Left ventricle myocardium superior (tissue), 1 donor: ENCODE measurements at places on chromosomes 12 and 14. TPM values are rescaled to one million over a fixed set of nuclear protein-coding genes. Genes with fewer than 3 reads are reported as not detected.

Gene ATP2B1
- total RNA-seq: 11.9 TPM

Gene DAO
- not detected for total RNA-seq

Gene ATG101
- total RNA-seq: 26.5 TPM

Gene SERPINA9
- not detected for total RNA-seq

Gene NAV3
- total RNA-seq: 3.3 TPM

Gene PRR4
- total RNA-seq: 0.94 TPM

Gene DCN
- 741 TPM for total RNA-seq

- no peak for DNase-seq
These were observed 32.8 kb upstream of the PTGR2 start for GRCh38 chr14:73818821-73819220.

- DNase-seq: no peak
These were observed at the start of gene SCNN1A for GRCh38 chr12:6375269-6376078. SCNN1A (minus strand) TSS chr12:6375563; CDS start chr12:6374783, 780 bp downstream.

DNA sequence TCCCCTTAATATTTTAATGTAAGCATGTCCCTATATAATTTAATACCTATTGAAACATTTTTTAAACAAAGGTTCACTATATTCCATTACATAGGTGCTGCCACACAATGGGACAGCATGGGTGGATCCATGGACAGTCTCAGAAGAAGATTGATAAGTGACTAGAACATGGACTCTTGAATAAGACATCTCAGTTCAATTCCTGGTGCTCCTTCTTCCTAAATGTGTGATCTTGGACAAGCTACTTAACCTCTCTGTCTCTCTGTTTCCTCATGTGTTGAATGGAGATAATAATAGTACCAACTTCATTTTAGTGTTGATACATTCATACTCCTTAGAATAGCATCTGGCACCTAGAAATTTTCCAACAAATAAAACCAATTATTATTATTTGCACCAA lies 1.1 kb upstream of the ART4 start:
- DNase-seq: no peak

DNA sequence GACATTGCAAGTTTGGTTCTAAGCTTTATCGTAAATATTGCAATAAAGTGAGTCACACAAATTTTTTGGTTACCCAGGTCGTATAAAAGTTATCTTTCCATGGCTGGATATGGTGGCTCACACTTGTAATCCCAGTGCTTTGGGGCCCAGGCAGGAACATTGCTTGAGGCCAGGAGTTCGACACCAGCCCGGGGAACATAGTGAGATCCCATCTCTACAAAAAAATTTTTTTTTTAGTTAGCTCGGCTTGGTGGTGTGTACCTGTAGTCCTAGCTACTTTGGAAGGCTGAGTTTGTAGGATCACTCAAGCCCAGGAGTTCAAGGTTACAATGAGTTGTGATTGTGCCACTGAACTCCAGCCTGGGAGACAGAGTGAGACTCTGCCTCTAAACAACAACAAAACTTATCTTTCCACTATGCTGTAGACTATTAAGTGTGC lies 24.4 kb downstream of the PRORP start:
- no peak for DNase-seq

DNA sequence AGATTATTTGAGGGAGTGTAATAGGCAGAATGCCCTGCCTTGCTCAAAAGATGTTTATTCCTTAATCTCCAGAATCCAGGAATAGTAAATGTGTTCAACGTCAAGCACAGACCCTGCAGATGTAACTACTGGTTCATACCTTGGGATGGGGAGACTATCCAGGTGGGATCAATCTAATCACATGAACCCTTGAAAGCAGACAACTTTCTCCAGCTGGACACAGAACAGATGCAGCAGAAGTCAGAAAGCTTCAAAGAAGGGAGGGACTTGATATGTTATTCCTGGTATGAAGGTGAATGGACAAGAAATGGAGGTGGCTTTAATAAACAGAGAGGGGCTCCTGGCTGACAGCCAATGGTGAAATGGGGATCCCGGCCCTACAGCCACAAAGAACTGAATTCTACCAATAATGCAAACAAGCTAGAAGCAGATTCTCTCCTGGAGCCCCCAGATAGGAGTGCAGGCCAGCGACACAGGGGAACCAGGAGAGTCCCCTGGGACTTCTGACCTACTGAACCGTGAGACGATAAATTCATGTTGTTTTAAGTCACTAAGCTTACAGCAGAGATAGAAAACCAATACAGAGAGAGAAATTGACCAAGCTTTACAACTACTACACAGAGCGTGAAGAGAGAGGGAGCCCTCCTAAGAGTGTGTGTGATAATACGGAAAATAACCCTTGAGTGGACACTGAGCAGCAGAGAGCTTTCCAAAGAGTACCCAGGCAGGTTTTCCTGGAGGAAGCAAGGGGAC lies 133.5 kb upstream of the TMEM132C start:
- DNase-seq: no peak

GRCh38 chr12:26539131-26539530 lies 293.9 kb downstream of the ITPR2 start:
- DNase-seq: no peak

DNA sequence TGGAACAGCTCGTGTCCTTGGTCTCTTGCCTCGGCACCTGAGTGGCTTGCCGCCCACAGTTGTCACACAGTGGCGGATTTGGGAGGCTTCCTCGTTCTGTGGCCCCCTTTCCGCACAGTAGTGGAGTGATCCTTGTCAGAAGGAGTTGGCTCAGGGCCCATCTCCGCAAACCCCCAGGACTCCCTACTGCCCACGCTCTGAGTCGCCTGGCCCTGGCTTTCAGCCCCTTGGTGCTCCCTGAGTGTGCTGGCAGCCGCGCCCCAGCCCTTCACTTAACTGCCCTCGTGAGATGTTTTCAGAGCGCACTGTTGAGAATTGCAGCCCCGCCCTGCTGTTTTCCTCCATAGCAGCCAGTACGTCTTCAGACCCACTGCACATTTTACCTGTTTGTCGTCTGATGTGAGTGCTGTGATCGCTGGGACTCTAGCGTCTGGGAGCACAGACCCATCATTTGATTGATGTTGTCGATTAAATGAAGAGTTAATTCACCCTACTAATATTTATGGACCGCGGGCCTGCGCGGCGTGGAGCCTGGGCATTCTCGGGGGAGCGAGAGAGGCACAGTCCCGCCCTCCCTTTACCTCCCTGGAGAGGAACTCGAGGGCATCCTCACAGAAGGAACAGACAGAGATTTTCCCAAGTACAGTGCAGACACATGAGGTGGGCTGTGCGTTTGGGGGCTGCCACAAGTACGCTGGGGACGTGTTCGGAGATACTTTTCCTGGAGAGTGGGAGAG lies 91.8 kb downstream of the DDX51 start:
- no peak for DNase-seq

DNA sequence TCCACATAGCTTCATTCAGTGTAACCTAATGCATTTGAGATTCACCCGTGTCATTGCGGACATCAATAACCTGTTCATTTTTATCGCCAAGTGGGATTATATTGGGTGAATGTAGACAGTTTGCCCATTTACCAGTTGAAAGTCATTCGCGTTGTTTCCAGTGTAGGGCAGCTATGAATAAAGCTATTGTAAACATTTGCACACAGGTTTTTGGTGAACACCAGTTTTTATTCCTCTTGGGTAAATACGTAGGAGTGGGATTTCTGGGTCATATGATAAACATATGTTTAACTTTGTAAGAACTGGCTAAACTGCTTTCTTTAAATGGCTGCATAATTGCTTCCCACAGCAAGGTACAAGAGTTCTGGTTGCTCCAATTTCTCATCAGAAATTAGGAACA lies 33.6 kb downstream of the C14orf132 start:
- no peak for DNase-seq
